ENCODE measurements at places on chromosomes 11 and 22.

DNA sequence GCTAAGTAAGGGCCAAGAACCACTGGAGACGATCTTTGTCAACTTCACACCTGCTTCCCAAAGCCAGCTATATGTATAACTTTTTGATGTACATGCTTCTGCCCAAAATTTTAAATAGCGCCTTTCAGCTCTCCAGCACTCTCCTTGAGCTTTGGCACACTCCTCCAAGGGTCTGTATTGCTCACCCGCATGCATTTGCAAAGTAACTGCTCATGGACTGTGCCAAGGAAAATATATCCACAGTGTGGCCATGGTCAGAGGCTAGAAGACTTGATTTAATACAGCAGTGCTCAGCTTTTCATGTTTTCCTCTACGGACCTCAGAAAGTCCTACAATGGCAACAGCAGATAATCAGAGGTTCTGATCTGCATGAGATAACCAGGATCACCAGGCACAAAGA lies 550.1 kb downstream of the SOX6 start:
- DNase-seq, result no peak

GRCh38 chr22:47282851-47283250 lies 520.4 kb downstream of the TBC1D22A start:
- DNase-seq, result no peak

DNA sequence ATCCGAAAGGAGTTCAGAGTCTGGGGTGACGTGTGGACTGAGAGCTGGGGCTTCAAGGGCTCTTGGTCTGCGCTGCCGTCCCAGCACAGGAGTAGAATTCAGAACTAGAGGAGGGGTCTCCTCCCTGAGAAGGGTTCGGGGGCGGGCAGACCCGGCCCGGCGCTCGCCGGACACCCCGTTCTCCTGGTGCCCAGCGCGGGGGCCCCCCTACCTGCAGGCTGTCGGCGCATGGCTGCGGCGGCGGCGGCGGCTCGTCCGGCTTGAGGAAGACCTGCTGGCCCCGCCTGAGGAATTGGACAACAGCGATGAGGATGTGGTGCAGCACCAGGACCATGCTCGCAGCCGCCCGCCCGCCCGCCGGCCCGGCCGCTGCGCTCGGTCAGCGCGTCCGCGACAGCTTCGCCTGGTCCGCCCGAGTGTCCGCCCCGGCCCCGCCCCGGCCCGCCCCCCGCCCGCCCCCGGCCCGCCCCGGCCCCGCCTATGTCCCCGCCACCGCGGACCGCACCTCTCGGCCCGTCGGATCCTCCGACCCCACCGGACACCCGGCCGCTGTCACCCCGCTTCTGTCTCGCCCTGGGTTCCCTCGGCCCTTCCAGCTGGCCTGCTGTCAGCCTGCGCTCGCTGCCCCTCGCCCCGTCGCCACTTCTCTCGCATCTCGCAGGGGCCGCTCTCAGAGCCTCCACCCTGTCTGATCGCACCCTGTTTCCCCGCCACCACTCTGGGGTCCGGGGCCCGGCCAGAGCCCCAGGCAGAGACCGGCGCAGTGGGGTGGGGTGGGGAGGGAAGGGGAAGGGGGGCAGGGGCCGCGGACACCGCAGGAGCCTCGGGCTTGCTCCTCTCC lies 32.0 kb downstream of the PDE2A start:
- no peak for DNase-seq

- no peak for DNase-seq
These were observed 3.5 kb upstream of the ASRGL1 start for GRCh38 chr11:62333768-62334167.

- no peak for DNase-seq
These were observed 476.7 kb upstream of the CCDC179 start for GRCh38 chr11:23336961-23337360.

DNA sequence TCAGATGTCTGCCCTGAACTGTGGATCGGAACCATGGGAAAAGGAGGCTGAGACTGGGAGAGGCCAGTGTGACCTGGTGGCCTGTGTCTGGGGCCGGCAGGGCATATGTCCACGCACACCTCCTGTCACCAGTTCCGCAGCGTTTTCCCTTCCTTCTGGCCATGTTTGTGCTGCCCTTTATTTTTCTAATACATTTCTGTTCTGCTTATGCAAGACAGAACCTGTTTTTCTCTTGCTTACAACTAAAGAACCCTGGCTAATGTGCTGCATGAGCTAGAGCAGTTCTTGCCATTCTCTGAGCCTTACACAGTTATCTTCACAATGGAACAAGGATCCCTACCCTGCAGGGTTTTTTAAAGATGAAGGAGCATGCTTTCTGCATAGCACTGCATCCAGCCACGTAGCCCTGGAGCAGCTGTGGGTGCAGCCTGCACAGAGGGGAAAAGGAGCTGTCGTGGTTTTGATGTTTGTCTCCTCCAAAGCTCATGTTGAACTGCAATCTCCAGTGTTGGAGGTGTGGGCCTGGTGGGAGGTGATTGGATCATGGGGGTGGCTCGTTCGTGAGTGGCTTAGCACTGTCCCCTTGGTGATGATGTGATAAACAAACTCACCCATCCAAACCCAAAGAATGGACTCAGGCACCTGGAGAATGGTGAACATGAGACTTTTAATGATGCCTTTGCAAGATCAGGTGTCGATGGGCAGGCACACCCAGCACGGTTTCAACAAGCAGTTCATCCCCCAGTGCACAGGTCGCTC lies 84.8 kb upstream of the SHANK2 start:
- DNase-seq, result no peak

DNA sequence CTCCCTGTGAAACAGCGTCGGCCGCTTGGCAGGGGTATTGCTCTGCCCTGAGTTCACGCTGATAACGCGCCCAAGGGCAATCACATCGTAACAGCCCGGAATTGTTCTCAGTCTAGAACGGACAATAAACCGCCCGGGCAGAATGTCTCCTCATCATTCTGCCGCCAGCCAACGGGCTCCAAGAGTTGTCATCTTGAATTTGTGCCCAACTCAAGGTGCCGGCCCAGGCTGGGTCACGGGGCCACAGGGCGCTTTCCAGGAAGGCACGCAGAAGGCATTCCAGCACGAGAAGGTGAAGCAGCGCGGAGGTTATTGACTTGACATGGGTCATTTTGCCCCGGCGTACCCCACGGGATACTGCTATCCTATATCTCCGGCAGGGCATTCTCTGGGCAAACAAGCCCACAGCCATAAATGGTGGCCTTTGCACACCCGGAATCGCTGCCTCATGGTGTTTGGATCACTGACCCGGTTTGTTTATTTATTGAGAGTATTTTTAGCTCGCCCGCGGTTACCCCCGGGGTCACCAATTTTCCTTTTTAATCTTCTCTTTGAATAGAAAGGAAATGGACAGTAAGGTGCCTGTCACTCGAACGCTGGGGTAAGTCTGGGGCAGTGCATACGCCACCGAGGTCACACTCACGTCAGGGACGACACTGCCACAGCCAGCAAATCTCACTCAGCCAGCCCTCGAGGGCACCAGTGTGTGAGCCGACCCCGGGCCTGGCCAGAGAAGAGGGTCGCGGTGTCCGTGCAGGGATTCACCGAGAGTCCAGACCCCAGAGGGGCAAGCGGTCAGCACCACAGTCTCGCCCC lies 72.4 kb upstream of the FGF3 start:
- DNase-seq, result no peak

GRCh38 chr22:39215426-39216142 lies 29.2 kb downstream of the PDGFB start:
- no peak for DNase-seq

GRCh38 chr22:37981282-37982011 lies 2.9 kb downstream of the SOX10 start:
- DNase-seq, result no peak

DNA sequence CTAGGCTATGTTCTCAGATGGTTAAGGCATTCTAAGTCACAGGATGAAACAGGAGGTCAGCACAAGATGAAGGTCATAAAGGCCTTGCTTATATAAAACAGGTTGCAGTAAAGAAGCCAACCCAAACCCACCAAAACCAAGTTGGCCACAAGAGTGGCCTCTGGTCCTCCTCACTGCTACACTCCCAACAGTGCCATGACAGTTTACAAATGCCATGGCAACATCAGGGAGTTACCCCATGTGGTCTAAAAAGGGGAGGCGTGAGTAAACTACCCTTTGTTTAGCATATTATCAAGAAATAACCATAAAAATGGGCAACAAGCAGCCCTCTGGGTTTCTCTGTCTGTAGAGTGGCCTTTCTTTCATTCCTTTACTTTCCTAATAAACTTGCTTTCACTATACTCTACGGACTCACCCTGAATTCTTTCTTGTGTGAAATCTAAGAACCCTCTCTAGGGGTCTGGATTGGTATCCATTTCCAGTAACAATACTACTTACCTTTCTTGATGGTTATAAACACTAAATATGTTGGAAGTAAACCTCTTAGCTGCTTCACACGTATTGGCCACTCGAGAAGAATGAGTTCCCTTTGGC lies 1237.9 kb downstream of the FAM181B start:
- DNase-seq, result no peak

DNA sequence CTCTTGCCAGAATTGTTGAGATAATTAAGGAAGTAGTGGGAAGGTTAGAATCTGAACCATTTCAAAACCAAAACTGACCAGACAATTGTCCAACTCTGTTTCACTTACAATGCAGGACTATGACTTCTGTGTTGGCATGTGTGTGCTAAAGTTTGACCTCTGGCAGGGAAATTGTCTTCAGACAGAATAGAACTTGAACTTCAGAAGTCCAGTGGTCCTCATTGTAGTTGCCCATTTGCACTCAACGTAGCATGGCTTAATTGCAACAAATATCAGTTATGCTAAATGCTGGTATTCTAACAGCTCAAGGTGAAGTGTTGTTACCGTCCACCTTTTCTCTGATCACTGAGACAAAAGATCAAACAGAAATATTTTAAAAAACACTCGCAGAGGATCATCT lies 47.2 kb downstream of the BLID start:
- no peak for DNase-seq

- DNase-seq, result no peak
These were observed 277.8 kb upstream of the B3GAT1 start for GRCh38 chr11:134689886-134690285.

- no peak for DNase-seq
These were observed 90.8 kb downstream of the PHF21B start for GRCh38 chr22:44918925-44919392.

DNA sequence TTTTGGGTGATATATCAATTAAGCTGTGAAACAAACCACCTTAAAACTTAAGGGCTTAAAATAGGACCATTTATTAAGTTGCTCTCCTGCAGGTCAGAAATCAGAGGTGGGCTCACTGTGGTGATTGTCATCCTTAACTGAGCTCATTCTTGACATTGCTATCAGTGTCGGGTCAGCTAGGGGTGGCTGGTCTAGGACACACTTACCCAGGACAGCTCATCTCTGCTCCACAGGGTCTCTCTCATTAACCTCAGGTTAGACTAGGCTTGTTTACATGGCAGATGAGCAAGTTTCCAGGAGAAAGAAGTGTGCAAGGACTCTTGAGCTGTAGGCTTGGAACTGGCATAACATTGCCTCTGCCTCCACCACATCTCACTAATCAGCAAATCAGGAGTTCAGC lies 601.0 kb upstream of the RAG2 start:
- DNase-seq, result no peak

DNA sequence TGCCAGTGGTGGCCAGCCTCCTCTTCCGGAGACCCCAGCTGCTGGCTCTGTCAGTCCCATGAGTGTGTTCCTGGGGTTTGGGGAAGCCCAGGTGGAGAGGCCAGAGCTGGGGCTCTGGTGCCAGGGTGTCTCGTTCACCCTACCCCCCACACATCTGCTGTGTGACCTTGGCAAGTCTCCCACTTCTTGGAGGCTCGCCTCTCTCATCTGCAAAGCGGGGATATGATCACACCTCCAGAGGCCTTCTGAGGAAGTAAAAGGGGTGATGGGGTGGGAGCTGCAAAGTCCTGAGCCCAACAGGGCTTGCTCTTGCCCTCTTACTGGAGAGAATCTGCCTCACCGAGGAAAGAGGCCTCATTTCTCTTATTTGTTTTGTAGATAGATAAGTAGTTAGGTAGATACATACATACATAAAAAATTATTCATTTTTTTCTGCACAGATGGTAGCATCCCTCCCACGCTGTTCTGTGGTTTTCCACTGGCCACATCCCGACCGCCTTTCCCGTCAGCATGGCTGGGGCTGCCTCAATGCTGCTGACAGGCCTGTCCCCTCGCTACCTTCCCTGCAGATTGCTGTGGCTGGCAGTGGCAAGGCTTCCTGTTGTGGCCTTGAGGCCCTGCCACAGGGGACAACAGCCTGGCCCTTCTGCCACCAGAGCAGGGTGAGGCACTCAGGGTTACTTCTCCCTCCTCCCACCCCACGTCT lies 23.9 kb downstream of the MYO7A start:
- no peak for DNase-seq

GRCh38 chr11:86715611-86716010 lies 43.2 kb upstream of the ME3 start:
- DNase-seq, result no peak

GRCh38 chr11:115695677-115696364 lies 191.6 kb upstream of the CADM1 start:
- no peak for DNase-seq

DNA sequence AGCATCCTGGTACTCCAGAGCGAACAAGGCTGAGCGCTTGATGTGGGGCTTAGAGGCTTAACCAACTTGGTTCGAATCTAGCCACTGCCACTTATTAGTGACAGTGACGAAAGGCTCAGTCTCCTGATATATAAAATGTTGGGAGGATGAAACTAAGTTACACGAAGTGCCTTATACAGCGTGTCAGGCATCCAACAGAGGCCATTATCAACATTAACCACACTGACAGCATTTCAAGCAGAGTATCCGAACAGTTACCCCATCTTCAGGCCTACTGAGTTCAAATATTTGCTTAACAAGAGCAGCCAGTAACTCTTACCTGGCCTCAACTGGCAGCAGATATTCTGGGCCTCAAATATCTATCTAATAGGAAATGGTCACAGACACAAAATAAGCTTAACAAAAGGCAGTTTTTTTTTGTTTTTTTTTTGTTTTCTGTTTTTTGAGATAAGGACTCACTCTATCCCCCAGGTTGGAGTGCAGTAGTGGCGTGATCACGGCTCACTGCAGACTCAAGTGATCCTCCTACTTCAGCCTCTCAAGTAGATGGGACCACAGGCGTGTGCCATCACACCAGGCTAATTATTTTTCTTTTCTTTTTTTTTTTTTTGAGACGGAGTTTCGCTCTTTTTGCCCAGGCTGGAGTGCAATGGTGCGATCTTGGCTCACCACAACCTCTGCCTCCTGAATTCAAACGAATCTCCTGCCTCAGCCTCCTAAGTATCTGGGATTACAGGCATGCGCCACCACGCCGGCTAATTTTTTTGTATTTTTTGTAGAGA lies 2.9 kb downstream of the SERPIND1 start:
- DNase-seq, result no peak

- DNase-seq, result no peak
These were observed 38.5 kb downstream of the DNAJC24 start for GRCh38 chr11:31408201-31408600.

DNA sequence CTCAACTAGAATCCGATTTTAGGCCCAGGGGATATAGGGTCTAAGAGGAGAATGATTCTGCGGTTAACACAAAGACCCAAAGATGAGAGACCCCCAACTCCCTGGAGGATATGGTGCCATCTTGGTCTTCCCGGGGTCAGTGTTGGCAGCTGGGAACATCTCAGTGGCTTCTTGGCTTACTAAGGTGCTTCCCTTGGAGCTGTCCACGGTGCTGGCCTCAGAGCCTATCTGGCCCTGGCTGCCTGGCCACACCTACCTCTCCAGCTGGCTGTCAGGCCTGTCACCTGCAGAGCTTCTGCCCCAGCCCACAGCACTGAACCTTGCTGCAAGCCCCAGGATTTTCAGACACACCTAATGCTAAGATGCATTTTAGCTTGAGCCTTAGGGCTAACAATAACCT lies 70.7 kb upstream of the THY1 start:
- DNase-seq, result no peak

GRCh38 chr22:46081831-46082210 lies 68.5 kb upstream of the PPARA start:
- no peak for DNase-seq

Data from GM18507 (cell line).